ENCODE measurements at places on chromosomes 7 and 10.

- no peak for DNase-seq
- H3K36me3 ChIP-seq: no peaks in the 10 kb centered on the region
- H3K27me3 ChIP-seq: peaks cover 39% of the 10 kb centered on the region
- no peak overlapping the region for H3K27ac ChIP-seq
- H3K4me3 ChIP-seq: no peak overlapping the region
Observed at GRCh38 chr7:129773328-129773731, 161.8 kb downstream of the NRF1 start.

DNA sequence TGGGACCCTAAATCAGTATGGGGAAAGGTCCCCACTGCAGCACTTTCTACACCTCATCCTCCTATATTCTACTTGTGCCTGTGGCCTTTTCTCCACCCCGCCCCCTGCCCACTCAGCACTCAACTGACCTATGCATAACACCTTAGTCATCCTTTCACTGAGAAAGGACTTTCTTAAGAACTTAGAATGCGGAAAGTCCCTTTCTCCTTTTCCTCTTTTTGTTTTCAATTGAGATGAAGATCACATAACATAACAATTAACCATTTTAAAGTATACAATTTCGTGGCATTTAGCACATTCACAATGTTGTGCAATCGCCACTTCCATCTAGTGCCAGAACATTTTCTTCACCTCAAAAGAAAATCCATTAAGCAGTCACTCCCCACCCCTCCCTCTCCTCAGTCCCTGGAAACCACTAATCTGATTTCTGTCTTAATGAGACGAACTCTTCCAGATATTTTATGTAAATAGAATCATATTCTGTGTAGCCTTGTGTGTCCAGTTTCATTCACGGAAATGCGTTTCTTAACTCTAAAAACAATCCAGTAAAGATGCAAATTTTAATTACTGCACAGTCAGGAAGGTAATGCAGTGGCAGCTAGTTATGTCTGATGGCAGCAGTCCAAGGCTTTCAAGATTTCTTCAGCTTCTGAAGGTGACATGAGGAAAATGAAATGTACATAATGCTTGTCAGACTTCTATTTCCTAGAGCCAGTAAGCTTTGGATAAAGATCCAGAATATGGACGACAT is 41.7 kb downstream of the FAS start:
- no peaks in the 10 kb centered on the region for H3K36me3 ChIP-seq
- no peak overlapping the region for H3K4me3 ChIP-seq
- peaks cover 8% of the 10 kb centered on the region for H3K27me3 ChIP-seq
- no peak overlapping the region for H3K27ac ChIP-seq

- H3K4me1 ChIP-seq: peaks cover 42% of the 10 kb centered on the region
- DNase-seq: no peak
- H3K27me3 ChIP-seq: peaks cover 2% of the 10 kb centered on the region
- H3K4me3 ChIP-seq: no peak overlapping the region
Observed at GRCh38 chr10:12635127-12635541, 285.8 kb downstream of the CAMK1D start.

DNA sequence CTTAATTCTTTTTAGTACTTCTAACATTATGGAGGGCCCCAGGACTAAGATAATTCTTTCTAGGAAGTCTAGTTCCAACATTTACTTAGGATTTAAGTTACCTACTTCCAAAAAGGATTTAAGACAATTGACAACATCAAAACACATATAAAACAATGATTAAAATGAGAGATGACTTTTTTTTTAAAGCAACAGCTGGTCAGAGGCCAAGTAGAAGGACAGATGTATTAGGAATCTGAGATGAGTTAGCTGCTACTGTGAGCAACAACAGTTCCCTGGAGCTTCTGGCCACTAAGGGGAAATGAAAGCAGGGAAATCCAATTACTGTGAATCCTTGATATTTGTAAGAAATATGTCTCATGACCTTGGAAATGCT is 222.3 kb downstream of the PHTF2 start:
- no peaks in the 10 kb centered on the region for H3K36me3 ChIP-seq
- H3K27ac ChIP-seq: no peak overlapping the region
- peak overlapping the region; percentile 82 for H3K4me3 ChIP-seq
- no peak for DNase-seq

DNA sequence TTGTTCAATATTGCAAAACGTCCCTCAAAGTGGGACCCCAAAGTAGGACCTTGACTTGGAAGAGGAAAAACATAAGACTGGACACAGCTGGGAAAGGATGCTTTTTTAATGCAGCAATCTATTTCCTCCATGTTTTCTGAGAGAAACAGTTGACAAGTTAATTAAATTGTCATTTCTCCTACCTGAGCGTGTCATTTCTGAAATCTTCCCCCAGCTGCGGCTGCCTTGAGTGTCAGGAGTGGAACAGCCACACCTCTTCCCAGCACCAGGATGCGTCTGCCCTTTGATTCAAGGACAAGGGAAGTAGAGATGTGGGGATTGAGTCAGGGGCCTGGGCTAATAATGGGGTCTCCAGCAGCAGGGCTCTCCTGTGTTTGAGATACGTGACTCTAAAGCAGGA is 171.3 kb downstream of the HECW1 start:
- no peak overlapping the region for H3K27ac ChIP-seq
- peaks cover 3% of the 10 kb centered on the region for H3K27me3 ChIP-seq
- no peaks in the 10 kb centered on the region for H3K36me3 ChIP-seq
- no peak for DNase-seq
- no peaks in the 10 kb centered on the region for H3K4me1 ChIP-seq

GRCh38 chr7:131899271-131900030 is 343.0 kb upstream of the PODXL start:
- no peak overlapping the region for H3K4me3 ChIP-seq
- H3K36me3 ChIP-seq: no peaks in the 10 kb centered on the region
- peaks cover 39% of the 10 kb centered on the region for H3K4me1 ChIP-seq
- H3K27me3 ChIP-seq: peaks cover 35% of the 10 kb centered on the region
- H3K27ac ChIP-seq: no peak overlapping the region
- DNase-seq: no peak

DNA sequence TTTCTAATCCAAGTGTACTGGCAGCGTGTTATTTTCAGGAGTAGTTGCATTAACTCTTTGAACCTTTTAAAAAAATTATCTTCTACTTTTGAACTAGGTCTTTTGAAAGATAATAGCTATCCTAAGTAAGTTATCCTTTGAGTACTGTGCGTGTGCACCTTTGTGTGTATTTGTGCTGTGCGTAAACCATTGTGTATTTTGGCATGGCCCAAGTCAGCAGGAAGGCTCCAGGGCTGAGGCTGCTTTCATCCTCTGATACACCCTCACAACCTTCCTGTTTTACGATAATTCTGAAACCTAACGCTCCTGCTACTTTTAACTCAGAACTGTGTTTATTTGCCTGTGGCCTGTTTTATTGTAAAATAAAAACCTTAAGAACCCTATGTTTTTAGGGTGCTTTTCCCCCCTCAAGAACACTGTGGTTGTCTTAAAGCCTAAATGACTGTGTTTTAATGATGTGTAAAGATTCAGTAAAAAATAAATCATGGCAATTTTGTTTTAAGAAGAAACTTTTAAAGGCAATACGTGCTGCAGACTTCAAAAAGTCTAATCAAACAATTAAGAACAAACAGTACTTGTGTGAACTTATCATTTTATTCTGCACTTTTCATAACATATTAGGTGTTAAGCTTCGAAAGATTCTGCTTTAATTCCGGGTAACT is 57.5 kb downstream of the HDAC9 start:
- H3K27ac ChIP-seq: peak overlapping the region; percentile 50
- H3K27me3 ChIP-seq: no peaks in the 10 kb centered on the region
- peaks cover 17% of the 10 kb centered on the region for H3K4me1 ChIP-seq
- no peak for DNase-seq

DNA sequence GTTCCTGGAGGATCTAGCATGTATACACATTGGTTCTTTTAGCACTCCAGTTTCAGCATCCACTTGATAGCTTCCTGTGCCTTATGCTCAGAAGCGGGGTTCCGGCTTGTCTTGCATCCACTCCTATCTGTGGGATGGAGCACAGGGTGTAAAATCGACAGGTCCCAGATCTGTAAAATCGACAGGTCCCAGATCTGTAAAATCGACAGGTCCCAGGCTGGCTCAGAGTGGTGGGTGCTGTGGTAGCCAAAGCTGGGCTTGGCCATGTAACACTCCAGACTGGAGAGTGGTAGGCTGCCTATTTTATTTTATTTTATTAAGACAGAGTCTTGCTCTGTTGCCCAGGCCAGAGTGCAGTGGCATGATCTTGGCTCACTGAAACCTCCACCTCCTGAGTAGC is 30.3 kb downstream of the HECW1 start:
- no peak overlapping the region for H3K4me3 ChIP-seq
- no peak overlapping the region for H3K27ac ChIP-seq
- no peaks in the 10 kb centered on the region for H3K36me3 ChIP-seq
- DNase-seq: no peak

GRCh38 chr7:12494687-12495024 is 75.9 kb upstream of the SCIN start:
- peaks cover 5% of the 10 kb centered on the region for H3K36me3 ChIP-seq
- no peak overlapping the region for H3K27ac ChIP-seq
- DNase-seq: no peak
- no peaks in the 10 kb centered on the region for H3K27me3 ChIP-seq

DNA sequence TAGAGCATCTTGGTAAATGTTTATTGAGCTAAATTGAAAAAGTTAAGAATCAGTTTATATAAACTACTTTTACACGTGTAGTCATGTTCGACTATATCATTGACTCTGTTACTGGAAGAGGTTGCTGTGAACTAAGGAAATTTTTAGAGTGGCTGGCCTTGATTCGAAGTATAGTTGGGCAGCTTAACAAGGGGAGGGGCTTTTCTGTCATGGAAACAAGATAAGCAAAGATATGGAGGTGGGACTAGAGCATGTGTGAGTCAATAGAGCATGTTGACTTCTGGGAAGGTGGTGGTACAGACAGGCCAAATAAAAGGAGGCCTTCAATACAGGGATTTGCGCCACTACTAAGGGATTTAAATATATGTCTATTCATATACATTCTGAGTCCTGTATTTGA is 7.6 kb downstream of the ATP5F1C start:
- no peak overlapping the region for H3K4me3 ChIP-seq
- peaks cover 12% of the 10 kb centered on the region for H3K4me1 ChIP-seq
- peaks cover 86% of the 10 kb centered on the region for H3K36me3 ChIP-seq
- no peak for DNase-seq
- H3K27ac ChIP-seq: no peak overlapping the region

GRCh38 chr7:24718977-24719491 is 38.2 kb downstream of the GSDME start:
- peaks cover 25% of the 10 kb centered on the region for H3K4me1 ChIP-seq
- peaks cover 3% of the 10 kb centered on the region for H3K27me3 ChIP-seq
- peak overlapping the region; percentile 45 for H3K27ac ChIP-seq
- no peak overlapping the region for H3K4me3 ChIP-seq
- H3K36me3 ChIP-seq: peaks cover 33% of the 10 kb centered on the region

DNA sequence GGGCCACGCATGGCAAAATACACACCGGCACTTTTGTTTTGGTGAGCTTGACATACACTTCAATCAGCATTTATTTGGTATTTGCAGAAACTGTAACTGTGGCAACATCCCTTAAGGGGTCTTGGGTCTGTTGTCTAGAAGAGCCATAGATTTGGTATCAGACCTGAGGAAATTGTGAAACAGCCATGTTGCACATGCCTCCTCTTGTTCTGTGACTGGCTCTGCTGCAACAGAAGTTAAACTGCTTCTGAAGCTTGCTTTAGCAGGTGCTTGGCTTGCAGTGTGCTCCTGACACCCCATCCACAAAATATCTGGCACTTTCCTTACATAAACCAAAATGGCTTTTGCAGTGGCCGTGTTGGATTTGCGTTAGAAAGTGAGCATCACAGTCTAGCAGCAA is 247.3 kb downstream of the GATA3 start:
- H3K27me3 ChIP-seq: peaks cover 69% of the 10 kb centered on the region
- H3K4me1 ChIP-seq: peaks cover 5% of the 10 kb centered on the region
- no peak overlapping the region for H3K27ac ChIP-seq
- H3K4me3 ChIP-seq: no peak overlapping the region
- DNase-seq: no peak
- no peaks in the 10 kb centered on the region for H3K36me3 ChIP-seq

GRCh38 chr7:28682801-28683200 is 270.5 kb downstream of the CREB5 start:
- no peaks in the 10 kb centered on the region for H3K36me3 ChIP-seq
- no peak for DNase-seq
- no peak overlapping the region for H3K27ac ChIP-seq
- peaks cover 3% of the 10 kb centered on the region for H3K27me3 ChIP-seq
- H3K4me1 ChIP-seq: peaks cover 14% of the 10 kb centered on the region

- H3K36me3 ChIP-seq: peaks cover 7% of the 10 kb centered on the region
- peaks cover 8% of the 10 kb centered on the region for H3K4me1 ChIP-seq
- peaks cover 10% of the 10 kb centered on the region for H3K27me3 ChIP-seq
- no peak for DNase-seq
Observed at GRCh38 chr10:77207828-77208185, 429.8 kb downstream of the KCNMA1 start.

- no peaks in the 10 kb centered on the region for H3K36me3 ChIP-seq
- H3K4me3 ChIP-seq: peak overlapping the region; percentile 78
- H3K27ac ChIP-seq: no peak overlapping the region
- no peak for DNase-seq
Observed at GRCh38 chr10:119541046-119541445, 1.5 kb downstream of the RGS10 start.

DNA sequence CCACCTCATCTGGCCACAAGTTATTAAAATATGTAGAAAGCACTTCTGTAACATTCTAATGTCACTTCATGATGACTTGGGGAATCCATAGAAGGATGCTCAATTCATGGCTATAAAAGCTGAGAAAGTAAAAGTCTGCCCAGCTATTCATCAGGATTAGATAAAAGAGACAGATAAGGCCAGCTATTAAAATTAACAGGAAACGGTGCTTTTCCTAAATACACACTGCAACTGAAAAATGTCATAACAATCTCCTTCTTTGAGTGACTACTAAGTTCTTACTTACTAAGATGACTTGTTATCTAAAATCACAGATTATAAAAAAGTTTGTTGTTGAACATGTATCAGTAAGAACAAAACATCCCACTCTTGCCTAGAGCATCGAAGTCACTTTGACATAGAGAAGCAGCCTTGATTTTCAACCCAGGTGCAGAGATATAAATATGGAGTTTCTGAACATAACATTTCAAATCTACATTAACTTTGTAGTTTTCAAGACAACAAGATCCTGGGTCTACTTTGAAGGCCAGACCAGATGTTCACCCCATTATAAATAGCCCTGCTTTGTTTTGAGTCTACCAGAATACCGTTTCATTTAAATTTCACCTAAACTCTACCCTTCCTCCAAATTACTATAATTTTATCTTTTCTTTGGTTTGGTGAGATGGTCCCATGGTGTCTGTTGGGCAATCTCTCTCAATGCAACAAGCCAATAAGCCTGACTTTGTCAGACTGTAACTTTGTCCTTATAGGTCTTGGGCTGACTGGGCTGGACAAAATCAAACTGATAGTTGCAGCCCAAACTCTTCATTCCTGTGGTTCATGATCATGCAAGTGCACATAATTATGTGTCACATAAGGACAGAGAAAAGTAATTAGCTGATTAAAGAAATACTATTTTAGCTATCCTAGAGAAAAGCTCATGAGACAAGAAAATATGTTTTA is 24.0 kb downstream of the HYCC1 start:
- H3K4me1 ChIP-seq: peaks cover 1% of the 10 kb centered on the region
- no peak overlapping the region for H3K4me3 ChIP-seq
- DNase-seq: no peak
- no peaks in the 10 kb centered on the region for H3K27me3 ChIP-seq
- no peak overlapping the region for H3K27ac ChIP-seq

GRCh38 chr7:152462995-152463708 is 27.3 kb upstream of the KMT2C start:
- H3K36me3 ChIP-seq: peaks cover 1% of the 10 kb centered on the region
- H3K27ac ChIP-seq: peak overlapping the region; percentile 97
- H3K4me3 ChIP-seq: peak overlapping the region; percentile 94
- H3K4me1 ChIP-seq: peaks cover 38% of the 10 kb centered on the region
- no peaks in the 10 kb centered on the region for H3K27me3 ChIP-seq

- no peak for DNase-seq
- peaks cover 26% of the 10 kb centered on the region for H3K4me1 ChIP-seq
Observed at GRCh38 chr7:29965030-29965429, 24.6 kb downstream of the SCRN1 start.

Measured in nephron progenitor cell (in vitro differentiated cells).